Activated CD4-positive, alpha-beta T cell treated with anti-CD3 and anti-CD28 coated beads, Interleukin-2, amount 10 ng/mL, durations not matched to agents 24 days and 14 days (primary cell): ENCODE measurements at places on chromosomes 11 and 22.

- no peak for DNase-seq
These were observed 37.5 kb downstream of the EHF start for GRCh38 chr11:34658071-34659015.

DNA sequence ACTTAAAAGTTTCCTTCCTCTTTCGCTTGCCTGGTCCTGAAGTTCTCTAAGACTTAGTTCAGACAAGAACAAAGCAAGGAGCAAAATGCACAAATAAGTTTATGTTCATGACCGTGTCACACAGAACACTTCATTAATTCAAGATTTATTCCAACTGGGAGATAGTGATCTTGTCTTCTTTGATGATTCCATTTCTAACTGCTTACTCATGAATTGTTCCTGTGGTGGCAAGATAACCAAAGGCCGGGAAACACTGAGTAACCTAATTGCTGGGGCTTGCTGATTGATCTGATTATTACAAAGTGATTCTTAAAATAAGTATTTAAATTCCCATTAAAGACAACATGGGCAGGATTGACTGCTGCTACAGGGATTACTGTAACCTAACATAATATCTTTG, 1462.9 kb upstream of the RAG2 start:
- DNase-seq = no peak

DNA sequence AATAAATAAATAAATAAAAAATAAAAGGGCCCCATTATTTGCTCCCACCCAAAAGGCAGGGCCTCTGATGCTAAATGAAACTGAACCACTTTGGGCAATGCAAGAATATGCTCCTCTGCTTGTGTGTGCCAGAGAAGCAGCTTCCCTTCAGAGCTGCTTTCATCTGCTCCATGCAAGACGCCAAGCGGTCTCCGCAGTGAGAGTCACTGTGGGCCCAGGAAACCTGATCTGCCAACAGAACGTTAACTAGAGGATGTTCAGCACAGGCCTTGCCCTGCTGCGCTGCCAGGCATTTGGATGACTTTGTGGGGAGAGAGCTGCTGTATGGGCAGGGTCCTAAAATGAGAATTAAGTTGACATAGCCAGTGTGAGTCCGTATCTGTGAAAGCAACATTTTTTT, 43.7 kb upstream of the APOA1 start:
- no peak for DNase-seq

GRCh38 chr11:68954836-68955606, 25.8 kb downstream of the MRGPRD start:
- no peak for DNase-seq

DNA sequence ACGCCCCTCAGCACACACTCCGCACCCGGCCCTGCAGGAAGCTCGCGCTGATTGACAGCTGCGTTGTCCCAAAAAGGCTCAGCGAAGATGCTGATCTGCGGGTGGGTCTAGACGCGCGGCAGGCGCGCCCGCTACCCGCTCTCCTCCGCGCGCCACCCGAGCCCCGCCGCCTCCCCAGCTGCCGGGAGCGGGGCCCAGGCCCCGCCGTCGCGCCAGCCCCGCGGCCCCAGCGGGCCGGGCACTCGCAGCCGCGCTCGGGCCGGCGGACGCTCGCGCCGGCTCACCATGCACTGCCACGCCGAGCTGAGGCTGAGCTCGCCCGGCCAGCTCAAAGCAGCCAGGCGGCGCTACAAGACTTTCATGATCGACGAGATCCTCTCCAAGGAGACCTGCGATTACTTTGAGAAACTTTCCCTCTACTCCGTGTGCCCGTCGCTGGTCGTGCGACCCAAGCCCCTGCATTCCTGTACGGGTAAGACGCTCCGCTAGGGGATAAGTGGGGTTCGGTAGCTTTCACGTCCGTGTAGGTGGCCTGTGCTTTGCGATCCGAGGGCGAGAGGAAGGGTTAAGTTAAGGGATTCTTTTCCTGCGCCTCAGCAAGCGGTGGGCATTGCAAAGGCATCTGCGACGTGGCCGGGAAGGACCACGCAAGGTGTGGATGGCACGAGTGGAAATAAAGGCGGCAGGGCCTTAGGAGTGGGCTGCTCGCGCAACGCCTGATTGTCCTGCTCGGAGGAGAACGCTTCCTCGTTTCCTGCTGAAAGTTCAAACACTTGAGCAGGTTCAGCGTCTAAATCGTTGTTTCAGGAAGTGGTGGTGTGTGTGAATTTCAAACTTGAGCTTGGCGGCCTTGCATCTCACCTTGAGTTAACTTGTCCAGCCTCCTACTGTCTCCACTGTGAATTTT, at the start of gene BARX2:
BARX2 (plus strand) TSS at position 98 of the 907 bp plus-strand sequence; CDS start at position 286, 188 bp downstream.
- peak; percentile 80 for DNase-seq

DNA sequence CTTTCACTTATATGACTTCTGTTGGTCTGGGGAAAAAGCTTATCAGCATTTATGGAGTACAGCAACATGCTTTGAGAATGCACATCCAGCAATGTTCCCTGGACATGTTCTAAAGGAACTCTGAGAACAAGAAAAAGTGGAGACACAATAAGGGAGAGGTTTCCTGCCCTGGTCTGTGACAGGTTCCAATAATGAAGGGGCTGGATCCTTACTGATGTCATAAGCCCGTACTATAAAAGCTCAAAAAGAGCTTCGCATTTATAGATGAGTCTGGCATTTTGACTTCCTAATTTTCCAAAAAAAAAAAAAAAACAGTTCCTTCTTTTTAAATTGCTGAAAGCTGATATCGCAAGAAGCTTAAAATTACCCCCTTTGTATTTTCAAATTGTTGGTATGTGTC, 129.1 kb downstream of the MPPED2 start:
- no peak for DNase-seq

- DNase-seq = no peak
These were observed 579.4 kb downstream of the JRKL start for GRCh38 chr11:96969251-96969650.
